ENCODE measurements at places on chromosomes 4 and X.
A peak's percentile ranks its signal among the peaks of the same experiment; 100 is the strongest.

DNA sequence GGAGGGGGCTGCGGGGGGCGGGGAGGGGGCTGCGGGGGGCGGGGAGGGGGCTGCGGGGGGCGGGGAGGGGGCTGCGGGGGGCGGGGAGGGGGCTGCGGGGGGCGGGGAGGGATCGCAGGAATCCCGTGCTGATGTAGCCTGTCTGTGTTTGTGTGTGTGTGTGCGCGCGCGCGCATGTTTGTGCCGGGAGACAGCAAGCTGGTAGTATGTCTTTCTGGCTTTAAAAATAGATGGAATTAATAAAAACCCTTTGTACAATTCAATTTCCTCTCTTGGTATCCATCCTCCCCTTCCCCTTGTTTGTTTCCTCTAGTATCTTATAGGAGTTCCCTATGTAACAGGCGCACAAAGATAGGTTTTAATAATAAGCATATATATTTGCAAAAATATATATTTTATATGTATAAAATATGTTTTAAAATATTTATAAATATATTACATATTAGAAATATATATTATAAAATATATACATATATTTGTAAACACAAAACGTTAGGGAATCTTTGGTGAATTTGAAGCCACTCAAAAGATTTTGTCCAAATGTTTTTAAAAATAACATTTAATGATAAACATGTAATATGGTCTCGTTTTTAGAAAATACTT lies 782 bp downstream of the ARHGAP24 start:
- no peak for DNase-seq

DNA sequence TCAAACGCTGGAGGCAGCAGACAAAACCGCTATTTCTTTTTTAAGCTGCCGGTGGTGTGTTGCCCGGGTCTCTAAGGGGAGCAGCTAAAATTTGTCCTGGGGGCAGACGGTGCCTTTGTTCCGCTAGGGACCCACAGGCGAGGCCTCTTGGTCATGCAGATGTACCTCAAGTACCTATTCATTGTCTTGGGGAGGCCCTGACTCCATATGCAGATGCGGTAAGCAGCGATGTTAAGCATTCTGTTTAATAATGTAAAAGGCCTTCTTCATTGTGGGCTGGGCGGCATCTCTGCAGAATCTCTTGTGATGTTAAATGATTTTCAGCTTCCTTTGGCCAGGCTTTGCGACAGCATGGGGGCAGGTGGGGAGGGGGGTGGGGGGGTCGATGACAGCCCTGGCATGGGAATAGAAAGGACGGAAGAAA lies 98.9 kb upstream of the PJA1 start:
- no peak for DNase-seq

- no peak for DNase-seq
Observed at GRCh38 chr4:180610324-180610723, 1632.9 kb upstream of the TENM3 start.

DNA sequence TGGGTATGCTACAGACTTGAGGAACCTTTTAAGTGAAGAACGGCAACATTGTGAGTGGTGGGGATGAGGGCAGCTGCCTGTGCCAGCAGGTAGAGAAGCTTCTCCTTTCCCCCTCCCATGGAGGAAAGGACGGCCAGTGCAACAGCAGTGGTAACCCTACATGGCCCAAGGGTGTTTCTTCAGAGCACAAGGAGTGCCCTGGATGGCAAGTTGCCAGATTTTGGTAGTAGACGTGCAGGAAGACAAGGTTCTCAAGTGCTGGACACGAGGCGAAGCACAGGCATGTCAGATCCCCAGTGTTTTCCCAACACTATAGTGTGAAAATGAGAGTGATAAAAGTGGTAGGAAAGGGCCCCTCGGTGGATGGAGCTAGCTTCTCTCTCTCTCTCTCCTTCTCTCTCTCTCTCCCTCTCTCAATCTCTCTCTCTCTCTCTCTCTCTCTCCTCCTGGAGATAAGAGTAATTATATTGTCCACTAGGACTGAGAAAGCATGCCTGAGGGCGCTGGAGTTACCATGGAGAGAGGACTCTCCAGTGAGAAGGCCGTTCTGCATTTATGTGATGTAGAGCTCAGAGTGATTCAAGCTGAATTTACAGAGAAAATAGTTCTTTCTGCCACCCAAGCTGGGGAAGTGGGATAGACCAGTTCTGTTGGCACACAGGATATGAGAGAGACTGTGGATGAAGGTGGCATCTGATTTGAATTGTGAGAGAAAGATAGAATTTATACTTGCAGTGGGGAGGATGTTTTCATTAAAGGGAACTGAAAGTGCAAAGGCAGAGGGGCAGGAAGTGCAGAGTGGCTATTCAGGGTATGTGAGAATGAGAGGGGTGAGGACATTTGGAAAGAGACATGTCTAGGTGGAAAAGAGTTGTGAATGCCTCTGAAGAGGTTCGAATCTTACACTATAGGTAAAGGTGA lies 25.7 kb upstream of the TRPC3 start:
- DNase-seq = peak; percentile 1

GRCh38 chr4:150801833-150802232 lies 213.3 kb downstream of the LRBA start:
- no peak for DNase-seq

GRCh38 chrX:55149242-55149641 lies 60.4 kb downstream of the PAGE2 start:
- no peak for DNase-seq

All from inflammatory macrophage treated with lipopolysaccharide for 1 hour (primary cell).